Breast epithelium (tissue), 4 donors: ENCODE measurements at places on chromosomes 3 and 15. TPM values are rescaled to one million over a fixed set of nuclear protein-coding genes. Genes with fewer than 3 reads are reported as not detected.
A peak's percentile ranks its signal among the peaks of the same experiment; 100 is the strongest.

Gene CPB1
- total RNA-seq: 3.4 TPM

Gene GP9
- 0.48 TPM for total RNA-seq

Gene FBN1
- 83.2 TPM for total RNA-seq

Gene PLA2G4E
- total RNA-seq: not detected

Gene CSPG5
- 0.98 TPM for total RNA-seq

Gene CDC25A
- 1.3 TPM for total RNA-seq

Gene SLC35G2
- total RNA-seq: 9.5 TPM

Gene WDR93
- 0.80 TPM for total RNA-seq

Gene NIPA2
- total RNA-seq: 50.8 TPM

Gene THRB
- total RNA-seq: 29.8 TPM

DNA sequence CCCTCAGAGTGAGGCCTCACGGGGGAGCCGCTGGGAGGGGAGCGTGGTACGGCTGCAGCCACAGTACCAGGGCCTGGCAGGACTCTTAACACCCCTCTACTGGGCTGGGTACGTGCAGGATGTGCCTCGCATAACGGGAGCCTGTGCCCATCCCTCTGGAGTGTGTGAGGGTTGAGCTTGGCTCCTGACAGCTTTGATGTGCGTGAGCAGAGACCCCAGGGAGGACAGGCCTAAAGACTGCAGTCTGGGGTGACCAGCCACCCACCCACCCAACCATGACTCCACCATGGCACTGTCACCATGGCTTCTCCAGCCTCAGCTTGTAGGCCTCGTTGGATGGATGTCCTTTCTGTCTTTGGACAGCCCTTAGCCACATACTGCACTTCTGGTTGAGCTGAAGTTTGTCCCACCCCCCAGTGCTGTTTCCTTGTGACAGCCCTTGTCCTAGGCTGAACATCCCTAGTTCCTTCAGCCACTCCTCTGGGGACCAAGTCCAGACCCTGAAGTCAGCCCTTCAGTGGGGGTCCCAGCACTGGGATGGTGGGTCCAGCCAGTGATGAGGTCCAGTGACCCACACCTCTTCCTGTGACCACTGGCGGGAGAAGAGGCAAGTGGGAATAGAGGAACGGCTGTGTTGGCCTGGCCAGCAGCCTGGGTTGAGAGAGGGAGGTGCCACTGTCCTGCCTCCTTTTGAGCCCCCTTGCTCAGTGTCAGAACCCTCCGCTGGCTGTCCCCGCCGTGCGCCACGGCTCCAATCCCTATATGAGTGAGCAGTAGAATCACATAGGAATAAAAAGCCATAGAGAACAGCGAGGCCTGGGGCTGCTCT, 6.1 kb downstream of the GLYCTK start:
- no peak overlapping the region for H3K4me3 ChIP-seq
- no peak overlapping the region for H3K27ac ChIP-seq
- H3K4me1 ChIP-seq: no peaks in the 10 kb centered on the region
- H3K36me3 ChIP-seq: no peaks in the 10 kb centered on the region

DNA sequence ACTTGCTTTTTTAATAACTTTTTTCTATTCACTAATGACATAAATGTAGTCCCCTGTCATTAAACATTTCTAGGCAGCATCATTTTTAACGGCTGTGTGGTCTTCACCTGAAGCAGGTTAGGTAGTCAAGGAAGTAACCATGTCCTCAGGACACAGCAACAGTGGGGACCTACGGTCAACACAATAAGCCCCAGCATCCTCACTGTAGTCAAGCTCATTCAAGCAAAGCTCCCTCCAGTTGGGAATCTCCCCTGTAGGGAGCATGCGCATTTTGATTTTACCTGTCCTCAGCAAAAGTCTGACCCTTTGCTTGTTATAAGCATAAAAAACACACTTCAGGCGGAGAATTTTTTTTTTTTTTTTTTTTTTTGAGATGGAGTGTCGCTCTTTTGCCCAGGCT, 151.4 kb downstream of the SHQ1 start:
- no peak overlapping the region for H3K27ac ChIP-seq
- no peaks in the 10 kb centered on the region for H3K36me3 ChIP-seq
- H3K4me1 ChIP-seq: no peaks in the 10 kb centered on the region
- no peak for DNase-seq

- H3K4me1 ChIP-seq: no peaks in the 10 kb centered on the region
- no peaks in the 10 kb centered on the region for H3K36me3 ChIP-seq
- H3K27ac ChIP-seq: no peak overlapping the region
- no peak for DNase-seq
- no peaks in the 10 kb centered on the region for H3K27me3 ChIP-seq
Measured at GRCh38 chr3:13144163-13145023, 71.2 kb upstream of the IQSEC1 start.

DNA sequence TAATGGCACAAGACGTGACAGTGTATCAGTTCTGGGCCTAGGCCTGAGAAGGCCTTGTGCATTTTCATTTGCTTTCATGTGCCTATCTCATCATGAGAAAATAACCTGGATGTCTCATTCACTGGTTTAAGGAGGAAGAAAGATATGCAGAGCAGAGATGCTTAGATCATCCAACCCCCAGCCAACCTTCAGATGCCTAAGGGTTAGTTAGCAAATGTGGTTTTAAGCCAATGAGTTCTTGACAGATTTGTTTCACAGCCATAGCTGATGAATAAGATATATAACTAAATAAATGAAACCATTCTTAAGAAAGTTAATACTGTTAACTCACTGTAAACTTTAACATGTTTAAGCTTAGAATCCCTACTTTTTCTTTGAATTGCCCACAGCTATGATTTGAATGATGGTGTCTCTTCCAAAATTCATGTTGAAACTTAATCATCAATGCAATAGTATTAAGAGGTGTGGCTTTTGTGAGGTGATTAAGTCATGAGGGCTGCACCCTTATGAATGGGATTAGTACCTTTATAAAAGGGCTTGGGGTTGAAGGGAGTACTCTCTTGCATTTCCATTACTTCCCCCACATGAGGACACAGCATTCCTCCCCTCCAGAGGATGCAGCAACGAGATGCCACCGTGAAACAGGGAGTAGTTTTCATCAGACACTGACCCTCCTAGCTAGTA, 324.6 kb upstream of the TBC1D5 start:
- H3K27me3 ChIP-seq: no peaks in the 10 kb centered on the region
- no peak for DNase-seq
- no peak overlapping the region for H3K27ac ChIP-seq

DNA sequence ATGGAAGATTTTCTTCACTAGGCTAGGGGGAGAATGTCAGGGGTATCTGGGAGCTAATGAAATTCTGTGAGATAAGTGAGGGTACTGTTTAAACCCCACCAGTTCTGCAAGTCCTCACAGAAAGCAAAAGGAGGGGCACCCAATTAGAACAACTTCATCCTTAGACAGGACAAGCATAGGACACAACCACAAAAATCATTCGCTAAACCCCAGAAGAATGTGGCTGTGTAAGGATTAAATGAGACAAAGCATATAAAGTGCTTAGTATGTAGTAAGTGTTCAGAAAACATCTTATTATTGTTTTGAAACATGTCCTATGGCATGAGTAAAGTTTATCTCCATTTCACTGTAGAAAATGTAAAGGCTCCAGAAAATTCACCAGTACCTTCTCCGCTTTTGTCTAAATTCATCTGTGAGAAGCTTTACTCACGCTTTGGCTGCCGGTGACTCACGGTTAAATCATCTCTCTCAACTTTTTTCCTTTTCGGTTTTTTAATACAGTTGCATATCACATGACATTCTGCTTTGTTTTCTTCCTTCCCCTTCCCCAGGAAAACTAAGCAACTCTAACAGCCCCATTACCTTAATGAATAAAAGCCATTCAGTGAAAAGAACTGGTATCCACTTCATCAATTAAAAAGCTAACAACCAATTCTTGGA, 1.7 kb downstream of the CLRN1 start:
- no peaks in the 10 kb centered on the region for H3K27me3 ChIP-seq
- no peak overlapping the region for H3K27ac ChIP-seq
- no peak for DNase-seq
- no peaks in the 10 kb centered on the region for H3K4me1 ChIP-seq
- H3K36me3 ChIP-seq: no peaks in the 10 kb centered on the region

DNA sequence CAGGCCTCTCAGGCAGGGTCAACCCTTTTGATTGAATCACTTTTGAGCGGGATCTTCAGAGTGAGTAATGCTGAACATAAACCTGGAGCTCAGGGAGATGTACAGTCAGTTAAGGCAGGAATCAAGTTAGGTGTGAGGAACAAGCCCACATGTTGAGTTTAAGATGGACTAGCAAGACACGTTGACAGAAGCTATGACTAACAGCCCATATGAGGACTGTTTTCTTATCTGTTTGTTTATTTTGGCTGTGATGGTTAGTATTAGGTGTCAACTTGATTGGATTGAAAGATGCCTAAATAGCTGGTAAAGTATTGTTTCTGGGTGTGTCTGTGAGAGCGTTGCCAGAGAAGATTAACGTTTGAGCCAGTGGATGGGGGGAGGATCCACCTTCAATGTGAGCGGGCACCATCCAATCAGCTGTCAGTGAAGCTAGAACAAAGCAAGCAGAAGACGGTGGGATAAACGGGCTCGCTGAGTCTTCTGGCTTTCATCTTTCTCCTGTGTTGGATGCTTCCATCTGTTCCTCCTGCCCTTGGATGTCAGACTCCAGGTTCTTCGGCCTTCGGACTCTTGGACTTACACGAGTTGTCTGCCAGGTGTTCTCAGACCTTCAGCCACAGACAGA, 232.3 kb upstream of the STAC start:
- no peaks in the 10 kb centered on the region for H3K27me3 ChIP-seq
- no peak overlapping the region for H3K4me3 ChIP-seq
- H3K27ac ChIP-seq: no peak overlapping the region
- H3K36me3 ChIP-seq: no peaks in the 10 kb centered on the region
- DNase-seq: no peak

- no peak overlapping the region for H3K27ac ChIP-seq
- no peaks in the 10 kb centered on the region for H3K36me3 ChIP-seq
- DNase-seq: no peak
- no peak overlapping the region for H3K4me3 ChIP-seq
- H3K27me3 ChIP-seq: no peaks in the 10 kb centered on the region
Measured at GRCh38 chr3:94612631-94613030, 549.8 kb downstream of the NSUN3 start.

DNA sequence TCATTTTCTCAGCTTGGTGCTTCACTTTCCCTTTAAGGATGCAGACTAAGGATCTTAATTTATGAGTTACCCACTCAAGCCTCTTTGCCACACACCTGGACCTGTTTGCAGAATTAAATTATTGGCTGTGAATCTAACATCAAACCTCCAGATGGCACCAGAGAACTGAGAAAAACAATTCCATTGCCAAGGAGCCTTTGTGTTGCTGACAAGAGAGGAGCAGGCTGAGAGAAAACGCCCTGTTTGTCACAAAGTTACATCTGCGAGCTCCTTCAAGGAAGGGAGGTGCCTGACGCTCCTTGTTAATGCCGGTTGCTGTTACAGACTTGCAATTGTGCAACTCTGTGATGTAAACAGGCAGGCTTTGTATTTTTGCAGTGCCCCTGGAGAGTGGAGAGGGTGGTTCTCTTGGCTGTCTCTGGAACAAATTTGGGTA, 36.3 kb upstream of the TMC3 start:
- H3K36me3 ChIP-seq: no peaks in the 10 kb centered on the region
- no peaks in the 10 kb centered on the region for H3K27me3 ChIP-seq
- no peaks in the 10 kb centered on the region for H3K4me1 ChIP-seq
- H3K4me3 ChIP-seq: no peak overlapping the region
- H3K27ac ChIP-seq: no peak overlapping the region
- no peak for DNase-seq

DNA sequence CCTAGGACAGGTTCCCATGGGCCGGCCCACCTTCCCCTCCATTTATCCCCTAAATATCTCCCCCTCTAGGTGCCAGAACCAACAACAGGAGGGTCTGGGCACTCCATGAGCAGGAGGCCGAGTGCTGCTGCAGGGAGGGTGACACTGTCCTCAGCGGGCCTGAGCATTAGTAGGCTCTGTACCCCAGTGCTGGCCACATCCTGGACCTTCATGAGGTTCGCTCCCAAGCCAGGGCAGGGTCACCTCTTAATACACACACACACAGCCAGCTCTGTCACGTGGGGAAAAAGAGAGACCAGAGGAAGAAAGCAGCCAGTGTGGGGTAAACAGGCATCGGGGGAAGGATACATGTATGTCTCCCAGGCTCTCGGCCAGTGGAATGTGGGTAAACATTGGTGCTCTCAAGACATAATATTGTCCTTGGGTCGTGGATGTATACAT, 27.9 kb upstream of the SEMA3F start:
- H3K4me1 ChIP-seq: peaks cover 28% of the 10 kb centered on the region
- no peaks in the 10 kb centered on the region for H3K27me3 ChIP-seq
- H3K27ac ChIP-seq: peak overlapping the region; percentile 64

DNA sequence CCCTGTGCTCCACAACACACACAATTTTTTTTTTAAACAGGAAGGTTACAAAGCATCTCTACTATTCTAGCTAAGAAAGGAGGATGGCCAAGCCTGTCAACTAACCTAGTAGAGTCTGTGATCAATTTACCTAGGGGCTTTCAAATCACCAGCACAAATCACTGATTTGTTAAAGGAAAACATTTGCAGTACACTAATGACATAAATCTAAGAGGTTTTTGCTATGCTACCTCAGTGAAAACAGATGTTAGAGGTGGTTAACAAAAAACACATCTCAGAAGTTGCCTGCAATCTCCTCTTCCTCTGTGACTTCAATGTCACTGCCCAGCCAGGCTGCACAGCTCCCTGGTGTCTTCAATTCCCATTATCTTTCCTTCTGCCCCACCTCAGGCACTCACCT, 72.0 kb downstream of the RAD18 start:
- no peak for DNase-seq
- no peaks in the 10 kb centered on the region for H3K27me3 ChIP-seq
- H3K4me3 ChIP-seq: no peak overlapping the region

DNA sequence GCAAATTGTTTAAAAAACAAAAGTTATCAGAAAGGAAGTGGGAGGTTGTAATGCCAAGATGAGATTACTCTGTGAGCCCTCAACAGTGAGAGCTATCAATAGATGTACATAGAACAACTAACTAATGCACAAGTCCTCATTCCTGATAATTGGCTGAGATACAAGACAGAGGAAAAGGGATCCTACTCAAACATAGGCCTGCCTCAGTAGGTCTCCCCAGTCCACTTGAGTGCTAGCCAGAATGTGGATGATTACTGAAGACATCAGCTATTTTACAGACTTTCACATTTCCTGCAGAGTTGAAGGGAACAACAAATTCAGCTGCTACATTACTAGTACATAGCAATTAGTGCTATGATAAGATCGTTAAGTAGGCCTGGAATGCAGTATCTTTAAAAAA, 981.9 kb downstream of the TUSC7 start:
- no peak for DNase-seq
- H3K4me3 ChIP-seq: no peak overlapping the region
- H3K27ac ChIP-seq: no peak overlapping the region
- no peaks in the 10 kb centered on the region for H3K36me3 ChIP-seq
- H3K27me3 ChIP-seq: no peaks in the 10 kb centered on the region

GRCh38 chr3:184727357-184728009, 15.6 kb upstream of the MAGEF1 start:
- no peaks in the 10 kb centered on the region for H3K36me3 ChIP-seq
- H3K27me3 ChIP-seq: no peaks in the 10 kb centered on the region
- H3K4me3 ChIP-seq: no peak overlapping the region
- no peaks in the 10 kb centered on the region for H3K4me1 ChIP-seq
- DNase-seq: no peak
